ENCODE measurements at places on chromosomes 7 and 10.
A peak's percentile ranks its signal among the peaks of the same experiment; 100 is the strongest.

GRCh38 chr10:50063100-50063499 is 4.7 kb upstream of the WASHC2A start:
- H3K4me1 ChIP-seq: no peaks in the 10 kb centered on the region
- DNase-seq: no peak
- H3K27ac ChIP-seq: no peak overlapping the region
- no peaks in the 10 kb centered on the region for H3K27me3 ChIP-seq

- no peak overlapping the region for H3K4me3 ChIP-seq
- no peak for DNase-seq
- H3K27ac ChIP-seq: no peak overlapping the region
- no peaks in the 10 kb centered on the region for H3K36me3 ChIP-seq
Observed at GRCh38 chr10:93255546-93255945, 181.9 kb downstream of the CYP26A1 start.

GRCh38 chr7:92963566-92963965 is 127.2 kb upstream of the CDK6 start:
- DNase-seq: no peak
- H3K27ac ChIP-seq: no peak overlapping the region
- no peaks in the 10 kb centered on the region for H3K27me3 ChIP-seq
- H3K4me1 ChIP-seq: no peaks in the 10 kb centered on the region
- H3K36me3 ChIP-seq: no peaks in the 10 kb centered on the region

GRCh38 chr7:45882465-45882810 is 5.8 kb upstream of the IGFBP1 start:
- H3K27me3 ChIP-seq: peaks cover 32% of the 10 kb centered on the region
- no peak for DNase-seq
- no peaks in the 10 kb centered on the region for H3K4me1 ChIP-seq
- H3K36me3 ChIP-seq: no peaks in the 10 kb centered on the region
- H3K27ac ChIP-seq: no peak overlapping the region

DNA sequence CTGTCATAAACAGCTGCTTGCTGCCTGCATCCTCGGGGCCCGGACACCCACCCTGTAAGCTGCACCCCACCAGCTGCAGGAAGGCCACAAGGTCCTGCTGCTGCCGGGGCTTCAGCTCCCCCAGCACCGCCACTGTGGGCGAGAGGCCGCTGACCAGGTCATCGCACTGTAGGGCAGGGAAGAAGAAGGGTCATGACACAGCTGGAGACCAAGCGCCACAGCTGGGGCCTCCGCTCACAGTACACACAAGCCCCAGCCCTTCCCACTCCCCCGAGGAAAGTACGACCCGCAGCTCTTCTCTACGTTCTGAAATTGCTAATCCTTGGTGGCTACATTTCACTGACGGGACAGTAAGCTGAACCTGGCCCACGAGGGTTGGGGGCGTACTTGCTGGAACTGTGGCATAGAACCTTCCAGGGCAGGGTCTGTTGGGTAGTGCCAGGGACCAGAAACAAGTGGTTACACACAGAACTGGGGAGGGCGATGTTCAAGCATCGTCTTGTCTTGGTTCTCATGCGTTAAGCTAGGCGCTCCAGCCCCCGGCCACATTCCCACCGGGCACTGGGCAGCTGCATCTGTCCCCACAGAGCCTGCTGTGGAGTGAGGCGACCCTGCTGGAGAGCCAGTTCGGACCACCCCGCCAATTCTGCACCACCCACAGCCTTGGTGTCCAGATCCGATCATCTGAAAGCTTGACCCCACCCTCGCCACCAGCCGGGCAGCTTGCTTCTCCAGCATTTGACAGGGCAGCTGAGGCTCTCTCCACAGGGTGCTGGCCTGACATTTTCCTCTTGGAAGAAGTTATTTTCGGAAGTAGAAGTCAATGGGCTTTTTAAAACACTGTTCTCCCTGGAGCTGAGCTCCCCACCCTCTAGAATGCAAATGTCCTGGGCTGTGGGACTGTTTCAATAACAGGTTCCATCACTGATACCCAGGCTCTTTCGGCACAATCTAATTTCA is 50.8 kb downstream of the GSDME start:
- DNase-seq: no peak
- peaks cover 11% of the 10 kb centered on the region for H3K4me1 ChIP-seq
- H3K27ac ChIP-seq: peak overlapping the region; percentile 42
- peaks cover 2% of the 10 kb centered on the region for H3K36me3 ChIP-seq

GRCh38 chr10:25261110-25261509 is 86.3 kb downstream of the GPR158 start:
- no peaks in the 10 kb centered on the region for H3K36me3 ChIP-seq
- no peak overlapping the region for H3K27ac ChIP-seq
- H3K27me3 ChIP-seq: no peaks in the 10 kb centered on the region
- H3K4me3 ChIP-seq: no peak overlapping the region
- no peak for DNase-seq
- H3K4me1 ChIP-seq: no peaks in the 10 kb centered on the region

GRCh38 chr7:88915615-88916014 is 120.1 kb upstream of the TEX47 start:
- no peak for DNase-seq
- H3K4me1 ChIP-seq: no peaks in the 10 kb centered on the region
- no peak overlapping the region for H3K27ac ChIP-seq
- no peaks in the 10 kb centered on the region for H3K27me3 ChIP-seq
- no peaks in the 10 kb centered on the region for H3K36me3 ChIP-seq

- H3K4me1 ChIP-seq: peaks cover 4% of the 10 kb centered on the region
- H3K36me3 ChIP-seq: no peaks in the 10 kb centered on the region
- DNase-seq: peak; percentile 4
- H3K4me3 ChIP-seq: peak overlapping the region; percentile 86
Observed at GRCh38 chr10:119651514-119652360, 557 bp downstream of the BAG3 start.

Measured in stimulated activated naive B cell treated with anti-CD40 and anti-IgM and Interleukin-4, amounts not matched to agents 10 μg/mL and 1 μg/mL and 100 μg/mL, for 72 hours (primary cell).